Myocyte (in vitro differentiated cells): ENCODE measurements at places on chromosomes 3 and 15.
A peak's percentile ranks its signal among the peaks of the same experiment; 100 is the strongest.

- no peak for DNase-seq
These were observed 2.0 kb upstream of the TPRG1 start for GRCh38 chr3:189169728-189170127.

DNA sequence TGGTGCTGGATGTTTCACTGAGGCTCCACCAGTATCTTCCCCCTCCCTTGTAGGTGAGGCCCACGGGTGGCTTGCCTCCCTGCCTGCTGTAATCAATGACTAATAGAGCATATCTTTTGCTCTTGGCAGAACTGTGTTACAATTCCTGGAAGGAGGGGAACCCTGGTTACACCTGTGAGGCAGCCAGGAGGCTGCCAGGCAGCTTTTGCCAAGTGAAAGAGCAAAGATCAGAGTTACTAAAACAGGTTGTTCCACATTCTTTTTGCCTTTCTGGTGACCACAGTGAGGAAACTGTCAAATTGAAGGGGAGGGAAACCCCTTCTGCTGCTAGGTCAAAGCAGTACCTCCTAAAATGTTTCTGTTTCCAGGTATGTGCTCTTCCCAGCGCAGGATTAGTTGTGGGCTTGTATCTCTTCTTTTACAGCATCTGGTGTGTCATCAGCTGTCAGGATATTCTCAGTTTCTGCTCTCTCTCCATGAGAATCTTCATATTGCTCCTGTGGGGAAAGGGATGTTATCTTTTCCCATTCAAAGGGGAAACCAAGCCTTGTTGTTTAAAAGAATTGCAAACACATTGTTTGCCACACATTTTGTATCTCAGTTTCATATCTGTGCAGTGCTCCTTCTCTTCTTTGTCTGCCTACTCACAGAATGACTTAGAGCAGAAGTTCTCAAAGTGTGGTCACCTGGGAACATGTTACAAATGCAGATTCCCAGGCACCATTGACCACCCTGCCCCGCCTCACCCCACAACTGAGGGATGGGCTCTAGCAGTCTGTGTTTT lies 137.4 kb upstream of the UMPS start:
- DNase-seq, result no peak

- peak; percentile 88 for DNase-seq
These were observed 49.5 kb downstream of the CYP11A1 start for GRCh38 chr15:74317820-74318375.

DNA sequence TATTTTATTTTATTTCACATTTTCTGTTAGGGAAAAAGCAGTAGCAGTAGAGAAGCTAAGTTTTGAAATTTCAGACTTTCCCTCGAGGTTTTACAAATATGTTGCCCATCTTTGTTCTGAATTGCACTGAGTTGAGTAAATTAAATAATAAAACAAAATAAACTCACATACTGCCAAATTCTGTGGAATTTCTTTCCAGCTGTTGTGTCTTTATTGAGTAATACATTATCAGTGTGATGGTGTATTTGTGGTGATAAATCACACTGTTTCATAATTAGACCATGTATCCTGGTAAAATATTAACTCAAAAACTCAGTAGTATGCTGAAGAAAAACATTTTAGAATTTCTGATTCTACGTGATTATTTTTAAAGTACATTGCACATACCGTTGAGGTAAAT lies 592.1 kb downstream of the SI start:
- DNase-seq, result peak; percentile 24

DNA sequence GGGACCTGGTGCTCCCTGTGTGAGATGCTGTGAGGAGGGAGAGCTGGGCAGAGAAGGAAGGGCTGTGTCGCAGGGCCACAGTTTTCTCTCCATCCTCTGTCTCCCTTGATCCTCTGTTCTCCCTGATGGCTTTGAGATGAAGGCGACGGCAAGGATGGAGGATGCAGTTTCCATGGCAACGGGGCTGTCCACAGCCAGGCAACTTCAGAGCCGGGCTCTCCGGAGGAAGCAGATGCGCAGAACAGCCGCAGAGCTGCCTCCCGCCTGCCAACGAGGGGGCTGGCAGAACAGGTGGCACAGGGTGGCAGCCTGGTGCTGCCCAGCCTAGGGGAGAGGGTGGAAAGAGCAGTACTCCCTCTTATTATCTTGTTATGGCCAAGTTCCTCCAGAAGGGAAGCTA lies 9.9 kb upstream of the GRM2 start:
- no peak for DNase-seq

GRCh38 chr3:48402281-48402732 lies 27.6 kb downstream of the PLXNB1 start:
- DNase-seq, result peak; percentile 85

DNA sequence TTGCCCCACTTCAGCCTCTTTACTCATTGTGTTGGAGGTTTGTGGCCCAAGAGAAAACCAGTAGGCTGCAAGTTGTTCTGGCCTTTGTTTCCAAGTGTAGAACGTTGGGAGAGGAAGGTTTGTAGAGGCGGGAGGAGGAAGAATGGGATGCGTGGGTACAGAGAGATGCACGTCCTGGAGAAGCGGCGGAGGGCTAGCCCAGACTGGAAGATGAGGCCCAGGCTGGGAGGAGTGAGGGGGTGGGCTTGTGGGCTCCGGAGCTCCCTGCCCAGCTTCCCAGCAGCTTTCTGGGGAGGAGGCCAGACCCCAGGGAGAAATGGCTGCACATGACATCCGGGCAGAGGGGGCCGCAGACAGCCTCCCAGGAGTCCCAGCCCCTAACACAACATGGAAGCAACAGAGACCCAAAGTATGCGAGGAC lies 5.3 kb downstream of the PLA2G4F start:
- no peak for DNase-seq

GRCh38 chr15:40282147-40282868 lies 556 bp downstream of the ANKRD63 start:
- DNase-seq, result peak; percentile 21

DNA sequence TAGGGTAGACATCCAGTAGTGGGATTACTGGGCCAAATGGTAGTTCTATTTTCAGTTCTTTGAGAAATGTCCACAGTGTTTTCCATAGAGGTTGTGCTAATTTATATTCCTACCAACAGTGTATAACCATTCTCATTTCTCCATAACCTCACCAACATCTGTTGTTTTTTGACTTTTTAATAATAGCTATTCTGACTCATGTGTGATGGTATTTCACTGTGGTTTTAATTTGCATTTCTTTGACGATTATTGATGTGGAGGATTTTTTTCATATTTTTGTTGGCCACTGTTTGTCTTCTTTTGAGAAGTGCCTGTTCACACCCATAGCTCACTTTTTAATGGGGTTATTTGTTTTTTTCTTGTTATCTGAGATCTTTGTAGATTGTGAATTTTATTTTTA lies 125.2 kb downstream of the CFAP20DC start:
- peak; percentile 32 for DNase-seq

- no peak for DNase-seq
These were observed 107.0 kb upstream of the NSMCE3 start for GRCh38 chr15:29376590-29376989.

- DNase-seq, result no peak
These were observed 37.2 kb downstream of the ECT2 start for GRCh38 chr3:172787746-172788145.

DNA sequence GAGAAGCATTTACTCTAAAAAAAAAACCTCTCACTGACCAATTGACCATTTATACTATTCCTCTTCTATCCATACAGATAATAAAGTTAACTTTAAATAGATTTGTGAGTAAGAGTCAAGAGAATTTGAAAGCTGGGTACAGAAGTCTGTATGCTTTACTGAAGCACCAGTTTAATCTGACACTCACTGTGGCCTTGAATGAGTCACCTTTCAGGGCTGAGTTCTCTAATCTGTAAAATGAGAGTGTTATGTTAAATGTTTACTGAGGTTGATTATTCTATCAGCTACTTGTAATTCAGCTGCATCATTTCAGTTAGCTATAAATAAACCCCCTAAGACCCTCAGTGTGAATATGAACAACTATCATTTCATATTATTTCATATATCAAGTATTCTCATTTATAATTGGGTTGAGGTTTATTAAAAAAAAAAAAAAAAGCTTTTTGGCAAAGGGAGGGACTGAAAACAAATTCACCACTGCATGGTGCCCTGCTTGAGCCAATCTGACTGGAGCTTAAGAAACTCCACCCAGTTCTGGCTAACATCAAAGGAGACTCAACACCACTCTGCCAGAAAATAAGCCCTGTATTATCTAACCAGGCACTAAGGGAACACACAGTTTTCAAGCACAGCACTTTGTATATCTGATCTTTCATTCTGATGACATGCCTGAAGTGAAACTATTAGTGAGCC lies 2.8 kb downstream of the MAP4 start:
- DNase-seq, result peak; percentile 80

- no peak for DNase-seq
These were observed 119.5 kb downstream of the TMEM108 start for GRCh38 chr3:133157716-133158115.

GRCh38 chr15:31485911-31486461 lies 159.4 kb downstream of the KLF13 start:
- no peak for DNase-seq

DNA sequence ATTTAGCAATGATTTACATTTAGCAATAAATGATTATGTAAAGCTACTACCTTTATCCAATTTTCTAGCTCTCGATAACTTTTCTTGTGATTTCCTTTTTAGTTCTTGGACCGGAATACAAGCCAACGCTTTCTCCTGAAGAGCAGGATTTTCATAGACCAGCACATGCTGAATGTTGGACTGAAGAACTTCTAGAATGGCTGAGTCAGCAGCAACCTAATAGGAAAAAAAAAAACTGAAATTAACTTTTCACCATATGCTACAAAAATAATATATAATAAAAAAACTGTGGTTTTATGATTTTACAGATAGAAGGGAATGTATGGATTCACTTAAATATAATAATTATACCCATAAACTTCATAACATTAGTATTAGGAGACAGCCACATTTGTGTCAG lies 32.2 kb downstream of the NGLY1 start:
- DNase-seq, result no peak
